Activated CD4-positive, alpha-beta T cell treated with anti-CD3 and anti-CD28 coated beads, Interleukin-2, amount 50 U/mL, for 16 hours (primary cell): ENCODE measurements at places on chromosomes 16 and 17.

DNA sequence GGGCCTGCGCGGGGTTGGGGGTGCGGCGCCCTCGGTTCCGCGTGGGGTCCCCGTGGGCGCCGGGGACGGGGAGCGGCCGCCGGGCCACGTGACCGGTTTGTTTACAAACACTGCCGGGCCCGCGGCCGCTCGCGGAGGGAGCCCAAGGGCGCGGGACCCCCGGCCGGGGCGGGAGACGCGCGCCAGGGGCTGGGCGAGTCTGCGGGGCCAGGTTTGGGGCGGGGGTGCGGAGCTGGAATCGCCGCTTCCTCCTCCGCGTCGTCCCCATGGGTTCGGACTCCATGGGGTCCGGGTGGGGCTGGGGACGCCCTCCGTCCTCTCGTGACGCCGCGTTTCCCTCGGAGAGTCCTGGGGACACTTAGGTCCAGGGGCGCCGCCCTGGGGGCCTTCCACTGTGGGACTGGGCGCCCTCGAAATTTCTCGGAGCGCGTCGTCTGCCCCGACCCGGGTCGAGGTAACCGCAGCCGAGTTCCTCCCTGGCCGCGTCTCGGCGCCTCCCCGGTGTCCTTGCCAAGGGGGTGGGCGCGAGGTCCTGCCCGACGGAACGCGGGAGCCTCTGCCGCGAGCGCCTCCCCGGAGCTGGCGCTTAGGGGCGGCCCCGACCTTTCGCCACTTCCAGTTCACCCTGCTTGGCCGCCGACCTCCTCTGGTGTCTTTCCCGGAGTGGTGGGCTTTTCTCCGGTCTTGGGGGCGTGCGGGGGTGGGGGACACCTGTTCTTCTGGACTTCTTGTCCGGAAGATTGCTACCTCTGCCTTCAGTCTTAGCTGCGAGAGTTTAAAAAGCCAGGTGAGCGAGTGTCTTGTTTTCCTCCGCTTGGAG lies 684 bp downstream of the YPEL2 start:
- DNase-seq: no peak

DNA sequence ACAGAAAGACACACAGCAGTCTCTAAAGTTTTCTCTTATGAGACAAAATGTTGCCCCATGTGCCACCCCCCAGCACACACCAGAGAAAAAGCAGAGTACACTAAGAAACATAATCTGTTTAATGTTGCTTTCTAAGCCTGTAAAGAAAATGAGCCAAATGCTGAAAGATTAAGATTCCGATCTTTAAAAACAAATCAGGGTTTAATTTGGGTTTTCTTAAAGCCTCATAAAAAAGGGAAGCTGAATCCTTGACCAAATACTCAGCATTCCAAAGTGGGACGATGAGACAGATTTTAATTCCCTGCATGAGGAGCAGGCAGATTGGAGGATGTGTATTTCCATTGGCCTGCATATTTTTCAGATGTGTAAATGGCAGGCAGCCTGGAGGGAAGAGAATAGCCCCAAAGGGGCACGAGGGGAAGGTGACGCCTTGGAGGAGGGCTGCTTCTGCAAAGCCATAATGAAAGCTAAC lies 118.4 kb downstream of the COPRS start:
- DNase-seq: no peak

GRCh38 chr17:27993161-27993695 lies 49.2 kb upstream of the NLK start:
- DNase-seq: no peak

DNA sequence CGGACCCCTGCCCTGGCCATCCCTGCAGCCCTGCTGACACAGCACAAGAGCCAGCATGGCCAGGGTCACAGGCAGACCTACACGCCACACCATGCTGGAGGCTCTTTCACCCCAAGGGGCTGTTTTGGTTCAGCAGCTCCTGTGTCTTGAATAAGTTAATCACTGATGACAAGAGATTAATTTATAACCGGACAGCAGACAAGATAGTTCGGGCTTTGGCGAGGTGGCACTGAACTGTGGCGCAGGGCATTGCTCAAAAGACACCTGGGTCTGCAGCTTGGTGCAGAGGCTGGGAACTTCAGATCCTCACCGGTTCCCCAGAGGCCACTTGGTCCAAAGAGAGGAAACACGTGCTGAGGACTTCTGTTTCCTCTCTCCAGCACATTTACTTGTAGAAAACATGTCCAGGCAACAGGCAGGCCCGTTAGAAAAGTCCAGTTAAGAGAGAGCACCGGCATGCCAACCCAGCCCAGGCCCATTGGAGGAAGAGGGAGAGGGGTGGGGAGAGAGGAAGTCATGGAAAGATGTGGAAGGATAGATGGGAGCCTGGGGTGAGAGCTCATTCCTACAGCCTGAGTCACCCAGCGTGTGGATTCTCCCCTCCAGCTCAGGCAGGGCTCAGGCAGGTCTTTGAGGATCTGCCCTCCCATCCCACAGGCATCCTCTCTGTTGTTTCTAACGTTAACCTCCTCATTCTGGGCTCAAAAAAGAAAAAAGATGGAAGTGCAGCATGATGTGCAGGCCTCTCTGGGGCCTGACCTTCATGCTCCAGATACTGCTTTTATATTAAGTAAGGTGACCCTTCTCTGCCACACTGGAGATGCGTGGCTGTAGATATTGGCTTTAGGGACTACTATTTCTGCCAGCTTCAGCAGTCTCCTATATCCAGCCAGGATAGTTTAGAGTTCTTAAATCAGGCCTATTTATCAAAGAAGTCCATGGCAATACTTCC lies 80.0 kb upstream of the HNF1B start:
- no peak for DNase-seq

GRCh38 chr17:146983-147761 lies 9.8 kb downstream of the SCGB1C2 start:
- DNase-seq: no peak

DNA sequence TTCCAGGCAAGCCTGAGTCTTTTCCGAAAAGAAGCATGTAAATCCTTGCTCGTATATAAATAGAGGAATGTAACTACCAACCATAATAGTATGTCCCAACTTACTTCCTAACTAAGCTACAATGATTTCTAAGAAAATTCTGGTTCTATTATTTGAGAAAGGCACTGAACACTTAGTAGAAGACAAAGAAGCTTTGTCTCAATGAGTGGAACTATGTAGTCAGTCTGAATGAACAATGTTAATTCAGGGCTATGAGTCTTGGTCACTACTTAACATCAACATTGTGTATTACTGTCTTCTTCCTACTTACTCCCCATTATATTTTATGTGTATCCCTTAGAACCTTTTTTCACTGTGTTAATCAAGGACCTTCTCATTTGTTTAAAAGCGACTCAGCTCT lies 206.0 kb downstream of the CYB561 start:
- DNase-seq: no peak
